Smooth muscle cell of the umbilical artery (primary cell): ENCODE measurements at places on chromosomes 11 and 22. TPM values are rescaled to one million over a fixed set of nuclear protein-coding genes. Genes with fewer than 3 reads are reported as not detected.

Gene SCARF2
- total RNA-seq, result 66.5 and 72.7 TPM in 2 replicates

Gene STK33
- total RNA-seq, result 4.3 and 5.3 TPM in 2 replicates

Gene TOMT
- not detected in 2 replicates for total RNA-seq

Gene CHST1
- 0.59 and 2.4 TPM in 2 replicates for total RNA-seq

Gene AMPD3
- total RNA-seq, result 12.2 and 16.0 TPM in 2 replicates

Gene ROBO4
- 0.30 and 0.46 TPM in 2 replicates for total RNA-seq
